ENCODE measurements at places on chromosomes 3 and 15.

DNA sequence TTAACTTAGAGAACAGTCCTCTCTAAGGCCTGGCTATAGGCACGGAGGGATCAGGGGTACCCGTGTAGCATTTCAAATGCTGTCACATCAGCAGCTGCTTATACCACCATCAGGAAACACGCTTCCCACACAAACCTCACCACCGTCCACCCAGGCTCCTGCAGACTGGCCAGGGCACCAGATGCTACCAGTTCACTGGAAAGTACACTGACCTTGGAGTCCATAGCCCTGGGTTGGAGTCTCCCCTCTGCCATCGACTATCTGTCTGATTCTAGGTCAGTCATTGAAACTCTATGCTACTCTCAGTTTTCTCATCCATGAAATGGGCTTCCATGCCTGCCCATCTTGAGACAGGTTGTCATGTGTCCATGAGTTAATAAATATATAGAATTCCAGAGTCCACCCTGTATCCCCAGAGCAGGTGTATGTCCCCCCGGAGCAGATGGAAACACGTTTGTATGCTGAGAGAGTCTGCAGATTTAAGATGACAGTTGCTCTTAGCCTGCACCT, 156.0 kb upstream of the SMAD3 start:
- DNase-seq, result no peak

- DNase-seq, result no peak
Measured at GRCh38 chr3:197216169-197216860, 82.1 kb downstream of the DLG1 start.

- DNase-seq, result no peak
Measured at GRCh38 chr3:184148076-184148475, 7.1 kb upstream of the DVL3 start.

DNA sequence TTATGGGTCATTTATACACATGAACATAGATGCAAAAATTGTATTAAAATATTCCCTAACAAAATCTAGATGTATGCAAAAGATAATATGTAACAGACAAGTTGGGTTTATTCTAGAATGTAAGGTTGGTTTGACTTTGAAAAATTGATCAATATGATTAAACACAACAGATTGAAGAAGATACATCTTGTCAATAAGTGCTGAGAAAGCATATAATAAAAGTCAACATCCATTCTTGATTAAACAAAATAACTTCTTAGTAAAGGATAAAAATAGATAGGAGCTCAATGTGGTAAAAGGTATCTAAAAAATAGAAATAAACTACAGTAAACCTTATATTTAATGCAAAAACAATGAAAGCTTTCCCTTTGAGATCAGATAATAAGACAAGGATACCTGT, 38.3 kb downstream of the CCDC39 start:
- no peak for DNase-seq

- no peak for DNase-seq
Measured at GRCh38 chr3:159859424-159859823, 129.2 kb upstream of the IL12A start.

- DNase-seq, result no peak
Measured at GRCh38 chr3:112260563-112260962, 33.5 kb downstream of the SLC9C1 start.

GRCh38 chr3:156206157-156206556, 85.8 kb downstream of the KCNAB1 start:
- no peak for DNase-seq

- DNase-seq, result no peak
Measured at GRCh38 chr3:85474241-85474640, 515.5 kb downstream of the CADM2 start.

DNA sequence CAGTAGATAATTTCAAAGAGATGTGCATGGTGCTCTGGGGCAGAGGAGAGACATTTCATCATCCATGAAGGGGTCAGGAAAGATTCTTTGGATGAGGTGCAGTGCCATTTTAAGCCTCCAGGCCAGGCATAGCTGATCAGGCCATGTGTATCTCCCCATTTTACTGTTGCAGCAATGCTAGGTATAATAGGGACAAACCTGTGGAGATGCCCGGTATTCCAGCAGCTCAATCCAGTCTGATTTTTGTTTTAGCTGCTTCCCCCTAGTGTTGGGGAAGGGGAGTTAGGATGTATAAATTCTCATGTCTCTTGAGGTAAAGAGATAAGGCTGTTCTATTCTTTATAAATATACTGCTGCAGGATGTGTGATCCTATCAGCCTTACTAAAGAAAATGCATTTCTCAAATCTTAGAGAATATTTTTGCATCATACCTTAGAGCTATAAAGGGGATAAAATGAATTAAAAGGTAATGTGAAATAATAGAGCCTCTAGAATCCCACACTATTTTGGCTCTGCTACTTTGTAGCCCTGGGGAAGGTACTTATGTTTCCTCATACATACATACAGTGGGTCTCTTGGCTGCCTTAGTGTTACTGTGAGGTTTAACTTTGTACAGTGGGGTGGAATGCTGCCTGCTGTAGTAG, 5.2 kb downstream of the CDV3 start:
- peak; percentile 40 for DNase-seq

- no peak for DNase-seq
Measured at GRCh38 chr3:59364496-59364895, 314.7 kb upstream of the CFAP20DC start.

DNA sequence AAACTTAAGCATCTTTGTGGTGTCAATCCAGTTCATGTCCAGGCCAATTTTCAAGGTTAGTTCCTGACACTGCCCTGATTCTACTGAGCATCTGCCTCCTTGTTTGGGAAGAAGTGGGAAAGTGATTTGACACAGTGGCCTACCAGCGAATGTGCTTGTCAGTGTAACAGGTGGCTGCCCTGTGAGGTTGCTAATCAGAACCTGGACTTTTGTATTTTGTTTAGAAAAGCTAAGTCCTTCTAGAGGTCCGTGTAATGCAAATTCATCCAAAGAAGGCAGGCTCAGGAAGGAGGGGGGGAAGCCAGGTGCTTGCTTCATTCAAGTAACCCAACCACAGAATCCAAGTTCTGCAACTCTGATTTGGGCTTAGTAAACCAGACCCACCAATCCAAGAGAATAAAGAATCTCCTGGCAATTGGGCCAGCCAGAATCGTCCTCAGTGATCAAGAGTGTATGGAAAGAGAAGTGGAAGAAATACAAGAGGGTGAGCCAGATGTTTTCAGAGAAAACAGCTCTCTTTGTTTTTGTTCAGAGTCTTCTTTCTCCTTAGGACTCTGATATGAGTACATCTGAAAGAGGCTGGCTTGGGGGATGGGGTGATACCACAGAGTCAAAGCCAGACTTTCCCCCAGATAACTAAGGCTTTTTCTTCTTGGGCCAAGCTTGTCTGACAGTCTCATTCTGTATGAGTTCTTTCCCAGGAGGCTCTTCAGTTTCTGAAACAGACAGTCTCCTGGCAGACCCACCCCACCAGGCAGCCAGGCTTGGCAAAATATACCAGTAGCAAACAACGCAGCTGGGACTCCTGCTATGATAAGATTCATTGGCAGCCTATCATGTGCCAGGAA, 508.9 kb upstream of the TBL1XR1 start:
- no peak for DNase-seq

GRCh38 chr15:79455361-79455760, 23.2 kb downstream of the MINAR1 start:
- no peak for DNase-seq

GRCh38 chr15:40471808-40472150, 995 bp downstream of the CHST14 start:
- DNase-seq, result no peak

GRCh38 chr3:44880284-44880683, 5.9 kb downstream of the TGM4 start:
- no peak for DNase-seq

DNA sequence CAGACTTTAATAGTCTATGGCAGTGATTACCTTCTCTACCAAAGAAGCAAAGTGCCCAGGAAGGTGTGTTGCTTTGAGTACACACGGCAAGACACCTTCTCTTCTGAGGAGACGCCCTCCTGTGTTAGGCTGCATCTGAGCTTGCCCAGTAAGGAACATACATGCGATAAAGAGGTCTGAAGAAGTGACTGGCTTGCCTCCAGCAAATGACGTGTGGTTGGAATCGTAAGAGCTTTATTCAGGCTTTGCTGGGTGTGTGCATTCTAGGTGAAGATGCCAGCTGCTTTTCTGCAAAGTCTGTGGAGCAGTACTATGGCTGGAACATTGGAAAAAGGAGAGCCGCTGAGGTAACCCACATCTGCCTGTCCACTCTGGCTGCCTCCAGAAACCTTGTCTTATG, 22.4 kb downstream of the MAP6D1 start:
- no peak for DNase-seq

DNA sequence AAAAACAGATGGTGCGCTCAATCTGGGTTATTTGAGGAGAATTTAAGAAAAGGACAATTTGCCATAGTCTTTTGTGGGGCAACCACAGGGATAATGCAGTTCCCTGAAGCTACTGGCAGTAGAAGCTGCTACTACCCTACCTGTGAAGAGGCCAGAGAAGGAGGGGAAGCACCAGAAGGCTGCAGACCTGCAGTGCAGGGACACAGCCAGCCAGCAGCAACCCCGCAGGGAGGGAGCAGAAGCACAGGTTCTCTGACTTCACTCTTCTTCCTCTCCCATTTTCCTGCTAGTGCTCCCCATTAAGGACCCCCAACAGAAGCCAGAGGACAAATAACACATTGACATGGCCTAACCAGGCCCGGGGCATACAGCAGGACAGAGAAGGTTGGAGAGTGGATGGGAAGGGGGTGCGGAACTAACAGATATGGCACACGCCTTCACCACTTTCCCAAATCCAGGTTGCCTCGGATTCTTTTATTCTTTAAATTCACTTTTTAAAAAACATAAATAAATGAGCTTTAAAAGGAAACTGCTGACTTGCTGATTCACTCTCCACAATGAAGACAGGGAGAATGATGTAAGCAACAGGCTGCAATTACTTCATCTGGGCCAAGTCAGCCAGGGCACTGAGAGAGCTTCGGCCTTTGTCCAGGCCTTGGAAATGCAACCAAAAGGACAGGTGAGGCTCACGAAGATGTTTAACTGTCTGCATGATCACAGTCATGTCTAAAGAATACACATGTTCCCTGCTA, 30.1 kb downstream of the POPDC2 start:
- DNase-seq, result no peak

DNA sequence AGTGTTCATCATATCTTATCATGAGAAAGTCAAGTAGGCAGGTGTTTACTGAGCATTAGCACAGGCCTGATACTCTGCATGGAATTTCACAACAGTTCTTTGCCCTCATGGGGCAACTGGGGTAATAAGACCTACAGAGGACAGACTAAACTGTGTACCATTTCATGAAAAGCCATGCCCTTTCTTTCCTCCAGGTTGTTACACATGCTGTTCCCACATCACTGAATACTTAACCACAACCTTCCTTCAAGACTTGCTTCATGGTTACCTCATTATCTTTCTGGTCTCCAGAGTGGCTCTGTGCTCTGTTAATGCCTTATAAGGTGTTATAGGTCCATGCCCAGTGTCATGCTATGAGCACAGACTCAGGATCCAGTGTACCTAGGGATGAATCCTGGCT, 28.2 kb upstream of the RSL24D1 start:
- no peak for DNase-seq

GRCh38 chr15:42854576-42854975, 66.0 kb downstream of the TTBK2 start:
- no peak for DNase-seq

DNA sequence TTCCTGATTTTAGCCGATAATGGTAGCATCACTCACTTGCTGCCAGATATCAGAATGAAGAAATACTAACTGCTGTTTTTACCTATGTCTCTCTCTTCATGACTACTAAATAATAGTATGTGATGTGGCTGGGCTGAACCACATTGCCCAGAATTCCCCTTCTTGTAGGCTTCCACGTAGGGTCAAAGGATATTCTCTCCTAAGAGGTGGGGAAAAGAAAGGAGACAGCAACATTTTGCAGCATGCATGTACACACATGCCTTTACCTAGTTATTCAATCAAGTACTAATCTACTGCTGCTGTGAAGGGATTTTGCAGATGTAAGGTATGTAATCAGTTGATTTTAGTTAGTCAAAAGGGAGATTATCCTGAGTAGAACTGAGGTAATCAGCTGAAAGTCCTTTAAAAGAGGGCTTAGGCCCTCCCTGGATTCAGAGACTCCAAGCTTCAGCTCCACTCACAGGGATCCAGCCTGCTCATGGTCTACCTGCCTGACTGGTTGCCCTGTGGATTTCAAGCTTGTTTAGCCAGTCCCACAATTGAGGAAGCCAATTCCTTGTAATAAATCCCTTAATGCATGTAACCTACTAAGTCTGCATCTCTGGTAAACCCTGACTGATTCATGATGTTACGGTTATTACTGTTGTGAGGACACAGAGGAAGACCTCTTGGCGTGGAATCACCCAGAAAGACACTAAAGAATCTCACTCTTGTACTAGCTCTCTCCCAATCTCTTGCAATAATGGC, 20.4 kb downstream of the PLD1 start:
- DNase-seq, result no peak

DNA sequence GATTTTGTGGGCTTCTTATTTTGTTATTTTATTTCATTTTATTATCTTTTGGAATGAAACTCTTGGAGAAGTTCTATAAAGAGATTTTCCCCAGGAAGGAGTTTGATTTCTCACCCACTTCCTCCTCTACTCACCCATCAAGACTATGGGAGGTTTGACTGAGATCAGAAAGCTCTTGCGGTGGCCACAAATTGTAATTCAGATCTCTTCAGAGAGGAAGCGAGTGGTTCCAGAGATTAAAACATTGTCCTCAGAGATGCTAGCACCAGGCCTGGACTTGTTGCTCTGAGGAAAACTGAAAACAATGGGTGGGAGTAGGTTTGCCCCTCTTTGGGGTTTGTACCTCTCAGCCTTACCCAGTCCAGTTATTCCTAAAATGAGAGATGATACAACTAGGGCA, 8.1 kb upstream of the MUC13 start:
- no peak for DNase-seq

DNA sequence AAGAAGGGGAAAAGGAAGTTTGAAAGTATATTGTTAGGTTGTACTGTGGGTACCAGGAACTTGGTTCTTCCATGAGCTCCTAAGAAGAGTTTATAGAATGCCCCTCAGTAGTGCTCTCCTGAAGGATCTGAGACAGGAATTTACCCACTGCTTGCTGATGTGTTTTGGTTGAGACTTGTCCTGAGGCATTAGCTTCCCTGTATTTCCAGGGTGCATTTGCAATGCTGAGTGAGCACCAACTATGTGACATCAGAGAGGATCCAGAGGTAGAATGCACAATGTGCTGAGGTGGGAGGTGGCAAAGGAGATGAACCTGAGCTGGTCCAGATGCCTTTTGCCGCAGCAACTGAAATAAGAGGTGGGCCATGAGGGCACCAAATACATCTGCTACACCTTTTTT, 64.3 kb upstream of the LRRC3B start:
- no peak for DNase-seq
